Tongue (tissue), 3 donors: ENCODE measurements at places on chromosomes 1 and 21. TPM values are rescaled to one million over a fixed set of nuclear protein-coding genes. Genes with fewer than 3 reads are reported as not detected.

DNA sequence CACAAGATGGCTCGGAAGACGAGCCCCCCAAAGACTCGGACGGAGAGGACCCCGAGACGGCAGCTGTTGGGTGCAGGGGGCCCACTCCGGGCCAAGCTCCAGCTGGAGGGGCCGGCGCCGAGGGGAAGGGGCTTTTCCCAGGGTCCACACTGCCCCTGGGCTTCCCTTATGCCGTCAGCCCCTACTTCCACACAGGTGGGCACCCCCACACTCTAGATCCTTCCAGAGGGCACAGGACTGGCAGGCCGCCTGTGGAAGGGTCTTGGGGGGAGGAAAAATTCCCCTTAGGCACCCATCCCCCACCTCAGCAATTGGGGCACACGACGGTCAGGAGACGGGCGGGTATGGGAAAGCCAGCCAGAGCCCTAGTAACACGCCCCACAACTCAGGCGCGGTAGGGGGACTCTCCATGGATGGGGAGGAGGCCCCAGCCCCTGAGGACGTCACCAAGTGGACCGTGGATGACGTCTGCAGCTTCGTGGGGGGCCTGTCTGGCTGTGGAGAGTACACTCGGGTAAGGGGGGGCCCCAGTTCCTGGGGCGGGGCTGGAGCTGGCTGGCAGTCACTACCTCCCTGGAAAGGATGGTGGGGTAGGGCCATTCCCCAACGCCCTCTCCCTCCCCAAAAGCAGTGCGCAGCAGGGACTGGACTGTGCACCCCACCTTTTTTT, 16.1 kb downstream of the NOC2L start:
- peak; percentile 54 for DNase-seq

GRCh38 chr1:28510970-28511440, 5.2 kb downstream of the RCC1 start:
- no peak for DNase-seq

GRCh38 chr1:119711804-119712341, at the start of gene PHGDH:
Gene PHGDH, plus strand, starts transcription at chr1:119711934. Its CDS starts 89 bp downstream, at chr1:119712023.
- peak; percentile 91 for DNase-seq

DNA sequence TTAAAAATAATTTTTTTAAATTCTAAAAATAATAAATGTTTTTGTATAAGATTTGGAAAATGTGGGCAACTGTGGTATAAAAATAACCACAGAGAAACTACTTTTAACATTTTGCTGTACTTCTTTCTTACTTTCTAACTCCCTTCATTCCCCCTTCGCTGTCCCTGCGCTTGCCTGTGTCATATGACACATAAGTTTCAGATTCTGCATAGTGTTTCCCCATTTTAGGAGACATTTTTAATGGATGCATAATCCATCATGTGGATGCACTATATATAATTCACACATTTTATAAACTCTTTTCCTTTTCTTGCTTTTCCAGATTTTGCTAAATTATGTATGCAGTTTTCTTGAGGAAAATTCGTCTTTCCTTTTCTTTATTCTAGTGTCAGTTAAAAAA, 16.3 kb downstream of the ATG4C start:
- DNase-seq, result no peak

- DNase-seq, result no peak
Measured at GRCh38 chr21:26814386-26814785, 30.8 kb downstream of the ADAMTS1 start.

DNA sequence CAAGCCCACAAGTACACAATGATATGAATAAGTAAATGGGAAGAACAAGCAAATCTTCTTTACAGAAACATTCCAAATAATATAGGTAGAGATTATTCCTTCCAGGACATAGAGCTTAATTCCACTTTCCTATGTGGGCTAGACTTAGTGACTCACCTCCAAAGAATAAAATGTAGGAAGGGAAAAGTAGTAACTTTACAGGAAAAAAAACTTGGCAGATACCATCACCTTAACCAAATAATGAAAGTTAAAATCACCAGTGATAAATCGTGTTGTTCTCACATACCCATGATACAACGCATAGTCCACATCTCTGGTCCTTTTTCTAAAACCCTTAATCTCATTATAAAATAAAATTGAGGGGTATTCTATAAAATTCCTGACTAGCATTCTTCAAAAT, 260.8 kb downstream of the SPATA17 start:
- DNase-seq, result no peak

DNA sequence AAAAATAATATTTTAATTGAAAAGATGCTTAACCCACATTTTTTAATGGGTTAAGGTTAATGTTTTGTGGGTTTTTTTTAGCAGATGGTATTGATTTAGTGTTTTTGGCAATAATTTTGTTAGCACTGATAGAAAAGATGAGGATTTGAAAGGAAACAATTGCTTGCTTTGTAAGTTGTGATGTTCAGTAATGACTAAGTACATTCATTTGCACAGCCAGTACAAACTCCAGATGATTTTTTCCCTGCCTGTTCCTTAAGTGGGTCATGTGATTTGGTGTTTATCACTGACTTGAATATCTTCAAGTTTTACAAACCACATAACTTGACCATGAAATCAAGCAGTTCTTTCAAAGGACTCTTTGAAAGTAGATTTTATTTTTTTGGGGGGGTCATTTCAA, 15.0 kb downstream of the DISP1 start:
- DNase-seq, result no peak

Gene CELA3B
- not detected for total RNA-seq
